Renal cortical epithelial cell (primary cell): ENCODE measurements at places on chromosomes 4 and X. TPM values are rescaled to one million over a fixed set of nuclear protein-coding genes. Genes with fewer than 3 reads are reported as not detected.

DNA sequence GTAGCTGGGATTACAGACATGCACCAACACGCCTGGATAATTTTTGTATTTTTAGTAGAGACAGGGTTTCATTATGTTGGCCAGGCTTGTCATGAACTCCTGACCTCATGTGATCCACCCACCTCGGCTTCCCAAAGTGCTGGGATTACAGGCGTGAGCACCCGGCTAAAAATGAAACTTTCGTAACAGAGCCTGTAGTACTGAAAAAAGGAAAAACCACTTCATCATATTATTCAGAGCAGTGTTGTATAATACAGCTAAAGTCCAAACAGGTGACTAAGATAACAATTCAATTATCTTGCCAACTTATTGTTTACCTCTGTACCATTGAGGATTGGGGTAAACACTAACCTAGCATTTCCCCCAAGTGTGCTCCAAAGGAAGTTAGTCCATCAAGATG lies 43.9 kb upstream of the HPRT1 start:
- no peak for DNase-seq

DNA sequence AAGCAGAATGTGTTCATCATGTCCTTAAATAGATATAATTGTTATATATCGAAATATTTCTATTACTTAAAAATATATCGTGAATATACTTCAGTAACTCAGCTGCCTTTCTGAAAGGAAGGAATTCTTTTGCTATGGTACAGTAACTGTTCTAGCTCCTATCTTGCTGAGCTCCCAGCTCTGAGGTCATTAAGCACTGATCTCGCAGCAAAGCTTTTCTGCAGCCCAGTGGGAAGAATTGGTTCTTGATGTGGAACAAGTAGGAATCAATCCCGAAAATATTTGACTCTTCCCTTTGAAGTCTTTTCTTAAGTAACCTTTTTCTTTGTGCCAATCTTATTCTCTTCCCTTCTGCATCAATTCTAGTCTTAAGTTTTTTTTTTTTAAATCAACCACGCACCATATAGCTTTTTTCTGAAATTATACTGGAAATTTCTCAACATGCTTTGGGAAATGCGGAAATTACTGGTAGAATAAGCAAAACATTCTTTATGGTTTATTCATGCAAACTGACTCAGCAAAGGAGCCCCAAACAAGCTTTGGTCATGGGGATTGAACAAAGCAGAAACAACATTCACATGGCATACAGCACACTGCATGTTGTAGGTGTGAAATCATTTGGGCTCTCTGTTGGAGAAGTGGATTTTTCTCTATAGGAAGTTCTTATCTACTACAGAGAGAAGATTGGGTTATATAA lies 428.9 kb upstream of the GNPDA2 start:
- DNase-seq, result peak; percentile 23

DNA sequence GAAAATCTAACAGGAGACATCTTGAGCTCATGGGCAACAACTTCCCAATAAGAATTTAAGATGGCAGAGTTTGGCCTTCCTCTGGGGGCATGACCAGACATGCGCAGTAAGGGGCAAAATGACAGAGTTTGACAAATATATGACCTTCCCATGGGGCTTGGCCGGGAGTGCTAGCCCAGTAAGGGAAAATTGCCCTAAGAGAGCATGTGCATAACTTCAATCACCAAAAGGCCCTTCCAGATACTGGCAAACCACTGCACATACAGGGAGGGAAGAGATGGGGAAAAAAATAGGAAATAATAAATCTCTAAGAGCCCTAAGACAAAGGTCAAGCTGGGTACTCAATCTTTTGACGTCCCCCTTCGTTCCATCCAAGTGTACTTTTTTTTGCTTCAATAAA lies 13.4 kb downstream of the TIFA start:
- DNase-seq, result no peak

GRCh38 chr4:172348426-172348825 lies 535.2 kb downstream of the GALNTL6 start:
- no peak for DNase-seq

DNA sequence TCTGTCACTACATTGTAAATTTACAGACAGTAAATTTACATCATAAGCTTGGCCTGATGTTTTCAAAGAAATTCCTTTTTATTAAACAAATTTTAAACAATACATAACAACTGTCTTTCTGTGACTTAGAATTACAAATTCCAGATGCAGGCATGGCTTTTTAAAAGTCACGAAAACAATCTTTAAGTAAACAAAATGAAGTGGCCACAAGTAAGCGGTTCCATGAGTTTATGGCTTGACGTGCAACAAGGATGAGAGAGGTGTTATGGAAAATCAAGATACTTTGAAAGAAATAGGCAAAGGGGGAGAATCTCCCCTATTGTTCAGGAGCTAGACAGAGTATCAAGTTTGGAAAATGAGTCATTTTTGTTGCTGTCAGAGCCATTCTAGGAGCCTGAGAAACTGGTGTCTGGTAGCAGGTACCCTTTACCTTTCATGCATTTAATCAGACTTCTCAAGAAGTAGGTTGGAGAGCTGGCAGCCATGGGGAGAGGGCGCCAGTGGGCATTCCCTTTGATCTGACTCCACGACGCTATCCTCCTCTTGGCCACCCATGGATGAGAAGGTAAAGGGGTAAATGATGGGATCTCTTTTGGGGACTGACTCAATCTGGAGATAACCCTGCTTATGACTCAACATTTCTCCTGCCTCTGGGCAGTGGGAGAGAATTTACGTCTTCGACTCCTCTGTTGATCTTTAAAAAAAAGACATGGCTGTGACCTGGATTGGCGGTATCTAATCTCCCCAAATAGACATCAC lies 217.2 kb downstream of the SPRY1 start:
- no peak for DNase-seq

- no peak for DNase-seq
These were observed 23.5 kb upstream of the PDZD4 start for GRCh38 chrX:153853902-153854267.

- no peak for DNase-seq
These were observed 20.5 kb downstream of the FRMD7 start for GRCh38 chrX:132107291-132107690.

GRCh38 chr4:110164856-110165255 lies 33.6 kb downstream of the ELOVL6 start:
- no peak for DNase-seq

- no peak for DNase-seq
These were observed 9.8 kb downstream of the DGKQ start for GRCh38 chr4:963276-964225.

DNA sequence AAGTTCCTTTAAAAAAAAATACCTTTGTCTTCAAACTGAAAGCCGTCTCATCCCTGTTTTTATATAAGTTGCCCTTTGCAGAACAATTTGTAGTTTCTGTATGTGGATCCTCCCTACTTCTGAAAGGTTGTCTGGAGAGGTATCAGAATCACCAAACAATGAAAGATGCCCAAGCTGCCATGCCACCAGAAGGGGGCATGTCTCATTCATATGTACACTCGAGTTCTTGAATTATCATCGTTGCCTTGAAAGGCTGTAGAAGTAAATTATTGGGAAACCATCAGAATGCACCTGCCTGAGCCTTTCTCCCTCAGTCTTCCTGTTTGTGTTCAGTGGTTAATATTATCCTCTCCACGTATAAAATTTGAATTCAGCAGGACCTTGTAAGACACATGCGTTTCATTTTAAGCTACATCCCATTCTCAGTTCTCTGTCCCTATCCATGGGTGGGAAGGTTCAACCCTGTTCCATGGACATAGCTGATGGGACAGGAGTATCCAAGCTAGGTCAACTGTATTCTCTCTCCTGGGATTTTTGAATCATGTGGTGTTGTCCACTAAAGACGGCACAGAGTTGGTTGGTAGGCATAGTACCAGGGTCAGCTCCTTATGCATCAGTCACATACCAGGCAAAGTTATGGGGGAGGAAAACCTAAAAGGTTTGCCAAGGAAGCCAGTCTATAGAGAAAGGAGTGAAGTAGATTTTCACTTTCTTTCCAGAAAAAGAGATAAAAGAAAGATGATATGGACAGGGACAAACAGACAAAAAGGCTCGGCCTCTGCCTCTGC lies 24.0 kb downstream of the GALNT7 start:
- DNase-seq, result no peak

GRCh38 chr4:124555959-124556358 lies 156.6 kb downstream of the ANKRD50 start:
- no peak for DNase-seq

- peak; percentile 13 for DNase-seq
These were observed at the start of gene PCDH19 for GRCh38 chrX:100409610-100410590. Gene PCDH19, minus strand, starts transcription at chrX:100410273. Its CDS starts 1,676 bp downstream, at chrX:100408597.

- no peak for DNase-seq
These were observed 162.0 kb upstream of the ATP6AP2 start for GRCh38 chrX:40418813-40419195.

- no peak for DNase-seq
These were observed 230.1 kb upstream of the FAT1 start for GRCh38 chr4:186953599-186954260.

DNA sequence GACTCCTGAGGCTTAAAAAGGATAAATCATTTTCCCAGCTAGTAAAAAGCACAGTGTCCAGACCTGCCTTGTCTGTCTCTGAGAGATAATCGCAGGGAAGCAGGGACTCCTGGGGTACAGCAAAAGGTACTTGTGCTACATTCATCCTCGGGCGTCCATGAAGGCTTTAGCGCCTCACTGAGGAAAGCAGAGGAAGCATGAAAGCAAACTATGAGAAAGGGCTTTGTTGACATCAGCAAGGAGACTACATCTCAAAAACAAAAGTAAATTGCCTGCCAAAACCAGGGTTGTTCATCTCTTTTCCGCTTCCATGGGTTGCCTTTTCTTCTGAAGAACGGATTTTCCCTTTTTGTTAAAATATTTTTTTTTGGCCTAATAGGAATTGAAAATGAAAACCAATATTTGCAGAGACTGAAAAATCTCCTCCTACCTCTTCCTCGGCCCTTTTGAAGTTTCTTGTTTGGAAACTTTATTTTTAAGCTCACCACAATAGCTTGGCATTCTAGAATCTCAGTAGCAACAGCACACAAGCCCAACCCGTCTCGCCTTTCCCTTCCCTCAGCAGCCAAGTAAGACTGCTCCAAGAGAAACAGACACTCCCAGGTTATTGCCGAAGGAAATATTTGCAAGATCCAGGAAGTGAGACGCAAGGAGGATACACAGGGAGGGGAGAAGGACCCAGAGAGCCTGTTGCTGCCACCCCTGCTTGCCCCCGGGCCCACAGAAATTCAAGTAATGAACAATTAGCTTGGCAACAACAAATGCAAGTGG lies 148.3 kb upstream of the DGKK start:
- DNase-seq, result peak; percentile 2

- DNase-seq, result peak; percentile 33
These were observed 13.3 kb downstream of the NCAPG start for GRCh38 chr4:17823871-17824669.

DNA sequence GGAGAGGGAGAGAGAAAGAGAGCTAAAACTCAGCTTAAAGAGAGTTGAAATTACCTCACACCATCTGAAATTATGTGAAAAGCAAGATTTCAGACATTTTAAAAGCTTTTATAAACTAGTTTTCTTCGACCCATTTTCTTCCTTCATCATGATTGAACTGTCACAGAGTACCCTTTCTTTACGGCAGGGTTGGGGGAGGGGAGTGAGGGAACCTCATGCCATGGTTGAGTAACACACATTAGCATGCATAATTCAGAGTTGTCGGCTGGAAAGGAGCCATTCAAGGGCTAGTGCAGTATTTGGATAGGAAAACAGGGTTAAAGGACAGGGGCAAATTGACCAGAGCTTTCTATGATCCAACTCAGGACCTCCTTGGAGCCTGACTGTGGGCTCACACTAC lies 46.2 kb downstream of the PCDH19 start:
- DNase-seq, result peak; percentile 9

DNA sequence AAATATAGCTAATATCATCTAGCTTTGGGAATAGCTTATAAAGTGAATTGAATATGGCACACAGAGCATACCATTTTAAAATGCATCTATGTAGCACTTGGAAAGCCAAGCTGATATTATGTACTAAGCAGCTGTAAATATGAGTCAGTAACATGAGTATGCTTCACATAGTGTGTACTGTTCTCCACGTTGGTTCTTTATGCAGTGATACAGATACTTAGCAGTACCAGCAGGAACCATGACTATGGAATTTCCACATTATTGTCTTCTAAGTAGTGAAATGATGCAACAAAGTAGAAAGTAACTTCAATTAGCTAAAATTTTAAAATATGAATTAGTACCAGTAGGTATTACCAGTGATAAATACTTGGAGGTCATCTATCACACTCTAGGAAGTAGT lies 320.1 kb downstream of the BMPR1B start:
- no peak for DNase-seq

- DNase-seq, result peak; percentile 99
These were observed 495.2 kb downstream of the PDGFC start for GRCh38 chr4:156476359-156476758.

GRCh38 chr4:79425586-79425985 lies 17.6 kb upstream of the GK2 start:
- no peak for DNase-seq

- peak; percentile 86 for DNase-seq
These were observed 22.6 kb downstream of the SLC25A4 start for GRCh38 chr4:185165605-185166063.

DNA sequence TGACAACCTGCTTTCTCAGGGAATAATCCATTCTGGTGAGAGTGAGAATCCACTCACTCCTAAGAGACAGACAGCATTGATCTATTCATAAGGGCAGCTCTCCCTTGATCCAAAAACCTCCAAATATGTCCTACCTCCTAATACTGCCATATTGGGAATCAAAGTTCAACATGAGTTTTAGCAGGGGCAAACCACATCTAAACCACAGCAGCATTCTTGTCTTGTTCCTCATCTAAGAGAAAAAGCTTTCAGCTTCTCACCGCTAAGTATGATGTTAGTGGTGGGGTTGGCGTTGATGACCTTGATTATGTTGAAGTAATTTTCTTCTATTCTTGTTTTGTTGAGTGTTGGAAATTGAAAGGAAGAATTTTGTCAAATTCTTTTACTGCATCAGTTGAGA lies 69.6 kb downstream of the SERTM2 start:
- DNase-seq, result peak; percentile 37

- DNase-seq, result no peak
These were observed 2.9 kb upstream of the LEF1 start for GRCh38 chr4:108171339-108172230.

DNA sequence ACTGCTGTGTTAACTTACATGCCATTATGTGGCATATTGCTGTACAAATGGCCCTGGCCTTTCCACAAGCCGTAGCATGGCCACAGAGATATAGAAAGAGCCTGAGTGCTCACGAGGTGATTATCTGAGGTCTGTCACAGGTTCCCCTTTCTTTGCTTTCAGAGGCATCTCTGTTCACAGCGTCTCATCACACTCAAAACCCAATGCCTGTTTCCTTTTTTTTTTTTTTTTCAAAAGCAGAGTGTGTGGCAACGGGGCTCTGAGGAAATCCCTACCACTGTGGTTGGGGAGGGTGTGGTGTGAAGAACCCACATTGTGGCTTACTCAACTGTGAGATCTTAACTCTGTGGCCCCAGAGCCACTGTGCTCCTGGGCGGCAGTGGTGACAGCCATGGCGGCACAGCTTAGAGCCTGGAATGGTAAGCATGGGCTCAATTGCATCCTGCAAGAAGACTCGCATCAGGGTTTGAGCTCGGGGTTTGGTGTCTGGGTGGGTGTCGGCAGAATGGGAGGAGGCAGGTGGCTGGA lies 30.8 kb downstream of the RTL5 start:
- peak; percentile 27 for DNase-seq

The CT45A10 gene
- total RNA-seq, result not detected in 2 replicates

The DGAT2L6 gene
- total RNA-seq, result not detected in 2 replicates

The HPGDS gene
- not detected in 2 replicates for total RNA-seq

The GRID2 gene
- not detected in 2 replicates for total RNA-seq

The GNRHR gene
- not detected in 2 replicates for total RNA-seq

The MAGEB2 gene
- not detected in 2 replicates for total RNA-seq

The GLRB gene
- 19.4 and 20.7 TPM in 2 replicates for total RNA-seq

The HTN1 gene
- not detected in 2 replicates for total RNA-seq
